Hindlimb muscle (tissue), 1 donor: ENCODE measurements at places on chromosomes 3 and 15. TPM values are rescaled to one million over a fixed set of nuclear protein-coding genes. Genes with fewer than 3 reads are reported as not detected.
A peak's percentile ranks its signal among the peaks of the same experiment; 100 is the strongest.

- DNase-seq = no peak
Observed at GRCh38 chr3:153182501-153183293, 20.7 kb downstream of the RAP2B start.

GRCh38 chr3:195854628-195855294 lies 43.0 kb upstream of the MUC4 start:
- DNase-seq = no peak

- DNase-seq = peak; percentile 49
Observed at GRCh38 chr3:194136519-194137007, 615 bp downstream of the HES1 start.

- DNase-seq = no peak
Observed at GRCh38 chr3:147355084-147355752, 51.1 kb downstream of the ZIC4 start.

The CSPG5 gene
- 1.6 TPM for polyA plus RNA-seq

The SAMD7 gene
- not detected for polyA plus RNA-seq

The SCN11A gene
- polyA plus RNA-seq = 4.0 TPM
